ENCODE measurements at places on chromosomes 7 and 10.

DNA sequence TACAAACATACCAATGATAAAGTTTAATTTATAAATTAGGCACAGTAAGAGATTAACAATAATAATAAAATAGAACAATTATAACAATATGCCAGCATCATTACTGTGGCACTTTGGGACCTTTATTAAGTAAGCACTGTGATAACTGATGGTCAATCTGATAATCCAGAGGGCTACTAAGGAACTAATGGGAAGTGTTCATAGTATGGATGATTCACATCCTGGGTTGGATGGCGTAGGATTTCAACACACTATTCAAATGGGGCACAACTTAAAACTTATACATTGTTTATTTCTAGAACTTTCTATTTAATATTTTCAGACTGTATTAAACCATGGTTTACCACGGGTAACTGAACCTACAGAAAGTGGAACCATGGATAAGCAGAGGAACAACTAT lies 90.8 kb downstream of the KIF20B start:
- DNase-seq, result no peak

DNA sequence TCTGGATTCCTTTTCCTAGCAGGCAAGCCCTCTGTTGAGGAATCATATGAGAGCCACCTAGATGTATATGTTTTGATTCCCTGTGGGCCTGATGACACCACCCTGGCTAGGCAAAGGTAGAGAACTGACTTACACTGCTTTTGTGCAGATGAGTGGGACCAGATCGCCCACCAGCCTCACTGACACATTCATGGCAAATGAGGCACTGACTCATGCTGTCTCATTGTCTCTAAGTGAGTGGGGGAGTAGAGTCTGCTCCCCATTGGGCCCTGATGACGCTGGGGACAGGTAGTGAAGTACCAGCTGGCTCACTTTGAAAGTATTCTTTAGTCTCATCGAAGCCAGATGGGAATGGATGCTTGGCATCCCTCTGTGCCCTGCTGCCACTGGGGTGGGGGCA lies 326.3 kb downstream of the ABCA13 start:
- DNase-seq, result no peak

DNA sequence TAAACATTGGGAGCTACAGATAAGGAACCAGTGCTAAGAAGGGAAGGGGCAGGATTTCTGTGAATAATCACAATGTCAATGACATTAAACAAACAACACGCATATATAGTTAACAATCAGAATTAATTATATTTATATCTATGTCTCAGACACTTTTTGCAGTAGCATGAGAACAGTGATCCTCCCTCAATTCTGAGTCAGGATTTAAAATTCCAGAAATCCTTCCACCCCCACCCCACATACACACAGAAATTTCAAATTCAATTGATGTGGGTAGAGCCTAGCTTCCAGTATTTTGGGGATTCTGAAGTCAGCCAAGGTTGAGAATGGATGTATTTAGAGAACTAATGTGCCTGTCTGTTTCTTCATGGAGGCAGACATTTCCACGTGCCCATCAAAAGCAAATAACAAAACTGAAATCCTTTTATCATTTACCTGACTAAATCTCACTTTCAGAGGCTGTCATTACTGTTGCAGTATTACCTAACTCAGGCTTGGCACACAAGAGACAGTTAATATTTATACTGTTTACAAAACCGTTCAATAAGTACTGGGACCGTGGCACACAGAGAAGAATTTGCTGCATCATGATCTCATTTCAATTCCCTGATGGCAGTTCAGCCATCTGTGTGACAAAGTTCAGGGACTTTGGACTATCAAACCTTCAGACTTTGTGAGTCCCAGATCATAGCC lies 116.6 kb upstream of the PALS2 start:
- DNase-seq, result no peak

GRCh38 chr7:95543312-95543711 lies 53.0 kb downstream of the PDK4 start:
- DNase-seq, result no peak

DNA sequence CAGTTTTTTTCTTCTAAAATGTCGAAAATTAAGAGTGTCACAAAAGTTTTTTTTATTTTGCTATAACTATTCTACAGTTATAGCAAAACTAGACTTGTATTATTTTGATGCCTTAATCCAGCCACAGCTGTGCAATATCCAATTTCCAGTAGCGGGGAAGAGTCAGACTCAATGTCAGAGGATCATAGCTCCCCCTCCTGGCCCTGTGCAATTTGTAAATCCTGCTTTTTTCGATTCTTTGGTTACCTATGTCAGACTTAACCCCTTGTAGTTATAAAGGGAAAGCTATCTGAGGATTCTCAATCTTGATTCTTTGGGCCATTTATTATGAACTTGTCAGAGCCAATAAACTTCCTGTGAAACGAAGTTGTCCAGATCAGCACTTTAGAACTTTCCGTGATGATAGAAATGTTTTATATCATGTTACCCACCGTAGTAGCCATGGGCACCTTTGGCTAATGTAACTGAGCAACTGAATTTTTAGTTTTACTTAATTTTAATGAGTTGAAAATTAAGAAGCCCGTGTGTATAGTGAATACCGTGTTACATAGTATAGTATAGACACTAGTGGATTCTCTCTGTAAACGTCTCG lies 87.7 kb upstream of the PRKCQ start:
- DNase-seq, result peak; percentile 55

DNA sequence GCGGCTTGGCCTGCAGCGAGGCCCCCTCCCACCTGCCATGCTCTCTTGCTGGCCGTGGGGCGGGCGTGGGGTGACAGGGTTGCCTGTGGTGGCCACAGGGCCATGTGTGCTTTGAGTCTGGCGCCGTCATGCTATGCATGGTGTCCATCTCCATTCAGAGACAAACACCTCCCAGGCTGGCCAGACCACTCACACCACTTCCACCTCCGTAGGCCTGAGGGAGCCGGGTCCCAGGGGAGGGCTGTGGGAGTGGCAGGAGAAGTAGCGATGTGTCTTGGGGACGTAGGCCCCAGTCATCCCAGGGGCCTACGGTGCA lies 65.5 kb downstream of the DNAJB6 start:
- DNase-seq, result no peak

DNA sequence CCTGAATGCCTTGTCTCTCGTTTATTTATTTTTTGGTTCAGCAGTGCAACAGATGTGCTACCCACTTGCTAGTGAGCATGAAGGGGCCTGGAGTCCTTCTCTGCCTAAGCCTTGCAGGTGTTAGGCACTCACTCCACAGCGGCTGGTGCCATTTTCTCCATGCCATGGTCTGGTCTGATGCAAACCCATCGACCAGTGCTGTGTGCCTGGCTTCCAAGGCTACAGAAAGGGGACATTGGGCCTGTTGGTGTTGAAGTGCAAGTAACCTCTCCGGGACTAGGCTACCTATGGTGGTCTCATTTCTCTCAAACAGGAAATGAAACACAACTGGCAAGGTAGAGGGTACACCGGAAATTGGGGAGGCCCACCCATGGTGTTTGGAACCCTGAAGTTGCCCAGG lies 198.1 kb downstream of the ADARB2 start:
- DNase-seq, result no peak

DNA sequence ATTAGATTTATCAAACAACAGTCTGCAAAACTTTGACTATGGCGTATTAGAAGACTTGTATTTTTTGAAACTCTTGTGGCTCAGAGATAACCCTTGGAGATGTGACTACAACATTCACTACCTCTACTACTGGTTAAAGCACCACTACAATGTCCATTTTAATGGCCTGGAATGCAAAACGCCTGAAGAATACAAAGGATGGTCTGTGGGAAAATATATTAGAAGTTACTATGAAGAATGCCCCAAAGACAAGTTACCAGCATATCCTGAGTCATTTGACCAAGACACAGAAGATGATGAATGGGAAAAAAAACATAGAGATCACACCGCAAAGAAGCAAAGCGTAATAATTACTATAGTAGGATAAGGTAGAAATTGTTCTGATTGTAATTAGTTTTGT lies 31.4 kb downstream of the LRRC17 start:
- DNase-seq, result no peak

- no peak for DNase-seq
Observed at GRCh38 chr10:130022511-130023299, 58.6 kb upstream of the EBF3 start.

DNA sequence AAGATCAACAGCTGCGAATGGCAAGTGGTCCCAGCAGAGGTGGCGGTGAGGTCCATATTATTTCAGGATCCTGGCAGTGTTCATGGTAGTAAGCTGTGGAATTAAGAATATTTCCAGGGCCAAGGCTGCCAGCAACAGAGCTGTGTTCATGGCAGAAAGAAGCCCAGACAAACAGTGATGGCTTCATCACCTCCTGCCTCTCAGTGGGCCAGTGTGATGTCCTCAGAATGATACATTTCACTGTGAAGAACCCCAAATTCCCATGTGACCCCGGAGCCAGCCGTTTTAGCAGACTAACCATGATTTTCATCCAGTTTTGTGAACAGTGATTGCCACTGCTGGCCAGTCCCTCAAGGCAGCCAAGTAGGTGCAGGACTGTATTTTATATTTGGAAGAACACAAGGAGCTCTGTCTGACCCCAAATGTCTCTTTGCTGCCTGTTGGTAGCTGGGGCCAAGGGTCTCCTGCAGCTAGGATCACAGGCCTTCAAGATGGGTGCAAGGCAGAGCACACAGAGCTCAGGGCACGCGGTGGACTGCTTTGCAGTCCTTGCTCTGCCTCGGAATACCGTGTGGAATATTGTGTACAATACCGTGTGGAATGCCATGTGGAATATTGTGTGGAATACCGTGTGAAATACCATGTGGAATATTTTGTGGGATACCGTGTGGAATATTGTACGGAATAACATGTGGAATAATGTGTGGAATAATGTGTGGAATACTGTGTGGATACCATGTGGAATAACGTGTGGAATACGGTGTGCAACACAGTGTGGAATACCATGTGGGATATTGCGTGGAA lies 132.3 kb upstream of the CHST15 start:
- DNase-seq, result no peak

DNA sequence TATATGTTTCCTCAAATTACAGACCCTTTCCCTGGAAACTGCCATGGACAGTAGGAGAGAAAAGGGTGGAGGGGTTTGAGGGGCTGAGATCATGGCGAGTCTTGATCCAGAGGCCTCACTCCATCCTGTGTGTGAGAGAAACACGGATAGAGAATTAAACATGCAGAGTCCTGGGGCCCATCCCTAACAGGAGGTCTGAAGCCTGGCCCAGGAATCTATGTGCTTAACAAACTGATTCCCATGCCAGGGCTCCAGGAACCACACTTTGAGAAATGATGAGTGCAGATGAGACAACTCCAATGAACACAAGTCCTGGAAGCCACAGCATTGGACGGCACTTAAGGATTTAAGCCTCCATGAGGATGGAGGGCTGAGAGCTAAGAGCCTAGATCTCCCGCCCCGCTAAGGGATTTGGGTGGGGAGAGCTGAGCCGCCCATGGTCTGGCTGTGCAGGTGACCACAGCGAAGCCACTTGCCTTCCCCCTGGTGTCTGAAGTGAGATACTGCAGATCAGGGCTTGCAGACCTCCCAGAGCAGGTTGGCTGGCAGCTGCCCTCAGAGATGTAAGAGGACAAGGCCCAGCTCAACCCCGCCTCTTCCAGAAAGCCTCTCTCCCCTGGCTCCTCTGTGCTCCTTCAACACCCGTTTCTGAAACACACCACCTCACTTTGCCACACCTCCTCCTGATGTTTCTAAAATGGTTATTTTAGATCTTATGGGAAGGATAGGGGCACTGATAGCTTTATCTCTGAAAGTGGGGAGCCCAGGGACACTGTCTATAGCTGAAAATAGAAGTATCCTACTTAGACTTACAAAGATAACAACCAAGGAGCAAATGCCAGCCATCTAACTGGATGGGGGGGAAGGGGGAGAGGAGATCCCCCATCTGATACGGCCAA lies 24.8 kb upstream of the EIF5AL1 start:
- DNase-seq, result peak; percentile 87

GRCh38 chr10:4543938-4544533 lies 282.0 kb upstream of the AKR1E2 start:
- DNase-seq, result no peak

- DNase-seq, result no peak
Observed at GRCh38 chr7:106668861-106669524, 8.0 kb upstream of the CCDC71L start.

- DNase-seq, result peak; percentile 65
Observed at GRCh38 chr7:15015545-15016314, 113.2 kb upstream of the DGKB start.

- no peak for DNase-seq
Observed at GRCh38 chr10:86659721-86660453, 5.5 kb downstream of the OPN4 start.

DNA sequence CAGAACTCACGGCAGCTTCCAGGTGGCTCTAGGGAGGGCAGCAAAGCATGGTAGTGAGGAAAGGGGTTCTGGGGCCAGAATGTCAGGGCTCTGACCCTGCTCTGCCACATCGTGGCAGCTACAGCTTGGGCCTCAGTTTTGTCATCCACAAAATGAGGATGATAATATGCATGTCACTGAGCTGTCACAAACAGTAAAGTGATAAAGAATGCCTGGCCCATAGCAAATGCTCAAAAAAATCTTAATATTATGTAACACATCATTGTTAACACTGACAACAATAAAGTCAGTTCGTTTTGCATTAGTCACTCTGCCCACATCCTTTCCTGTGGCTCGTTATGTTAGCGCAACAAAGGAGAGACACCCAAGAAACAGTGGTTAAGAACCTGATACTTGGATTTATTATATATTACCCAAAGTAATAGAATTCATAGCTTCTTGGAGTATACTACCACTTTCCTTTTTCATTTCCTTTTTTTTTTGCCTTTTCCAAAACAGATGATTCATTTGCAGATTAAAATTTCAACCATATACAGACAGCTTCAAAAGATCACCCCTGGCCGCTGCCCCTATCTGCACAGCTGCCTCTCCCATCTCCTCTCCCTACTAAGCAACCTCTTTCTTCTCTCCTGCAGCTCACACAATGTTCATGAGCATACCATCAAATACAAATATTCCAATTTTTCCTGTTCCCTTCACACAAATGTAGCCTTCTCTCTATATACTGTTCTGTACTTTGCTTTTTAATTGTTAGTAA lies 45.5 kb upstream of the DDC start:
- no peak for DNase-seq

GRCh38 chr7:43771128-43771527 lies 12.6 kb downstream of the BLVRA start:
- DNase-seq, result no peak

- peak; percentile 49 for DNase-seq
Observed at GRCh38 chr7:28296571-28297483, 115.5 kb upstream of the CREB5 start.

DNA sequence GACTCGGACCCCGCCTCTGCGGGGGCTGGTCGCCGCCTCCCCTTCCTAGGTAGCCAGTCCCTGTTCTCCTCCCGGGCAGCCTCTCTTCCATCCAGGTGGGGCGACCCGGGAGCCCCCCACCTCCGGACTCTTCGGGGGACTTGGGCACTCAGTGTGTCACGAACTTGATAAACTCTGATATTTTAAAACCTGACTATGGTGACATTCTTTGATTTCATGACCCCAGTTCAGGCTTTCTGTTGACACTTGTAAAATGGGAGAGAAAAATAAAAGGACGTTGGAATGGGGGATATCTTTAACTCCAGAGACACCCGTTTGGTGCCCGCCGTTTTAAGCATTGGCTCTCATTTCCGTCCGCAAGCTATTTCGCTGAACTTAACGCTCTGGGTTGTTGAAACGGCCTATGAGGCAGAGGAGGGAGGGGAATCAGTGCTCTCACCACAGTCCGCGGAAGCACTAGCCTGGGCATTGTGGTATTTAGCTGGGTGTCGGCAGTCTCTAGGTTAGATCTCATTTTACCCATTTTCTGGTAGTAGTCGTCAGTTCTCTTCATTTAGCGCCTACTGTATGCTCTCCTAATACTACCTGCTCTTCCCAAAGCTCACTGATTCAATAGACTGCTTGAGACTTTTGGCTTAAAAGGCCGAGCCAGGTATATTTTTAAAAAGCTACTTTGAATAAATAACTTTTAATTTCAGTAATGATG lies 738 bp downstream of the VPS26A start:
- peak; percentile 25 for DNase-seq

GRCh38 chr10:21078410-21079329 lies 181.6 kb upstream of the NEBL start:
- peak; percentile 72 for DNase-seq

All from HEK293T (cell line).